AG08396 (cell line): ENCODE measurements at places on chromosomes 13 and 19.

GRCh38 chr13:84651288-84651687, 769.0 kb upstream of the SLITRK1 start:
- no peak for DNase-seq

- no peak for DNase-seq
Observed at GRCh38 chr13:34523406-34523805, 418.7 kb upstream of the NBEA start.

DNA sequence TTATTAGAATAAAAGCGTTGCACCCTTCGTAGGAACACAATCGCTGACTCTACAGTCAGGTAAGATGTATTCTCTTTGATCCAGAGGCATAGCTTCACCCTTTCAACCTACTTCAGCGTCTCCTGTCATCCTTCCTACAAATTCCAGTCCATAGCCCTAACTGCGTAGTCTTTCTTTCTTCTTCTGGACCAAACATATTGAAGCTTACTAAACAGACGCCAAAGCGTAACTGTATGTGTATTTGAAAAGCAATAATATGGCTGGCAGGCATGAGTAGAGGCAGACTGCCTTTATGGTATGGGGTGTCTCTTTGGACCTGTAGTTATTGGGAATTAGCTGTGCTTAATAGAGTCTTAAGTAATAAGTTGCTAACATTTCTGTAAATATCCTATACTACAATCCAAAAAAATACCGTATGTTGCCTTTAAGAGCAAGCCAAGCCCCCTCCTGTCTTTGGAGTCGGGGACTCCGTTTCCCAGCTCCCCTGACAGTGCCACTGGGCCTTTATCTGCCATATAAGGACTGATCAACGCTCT, 392 bp upstream of the ZNF548 start:
- no peak for DNase-seq

DNA sequence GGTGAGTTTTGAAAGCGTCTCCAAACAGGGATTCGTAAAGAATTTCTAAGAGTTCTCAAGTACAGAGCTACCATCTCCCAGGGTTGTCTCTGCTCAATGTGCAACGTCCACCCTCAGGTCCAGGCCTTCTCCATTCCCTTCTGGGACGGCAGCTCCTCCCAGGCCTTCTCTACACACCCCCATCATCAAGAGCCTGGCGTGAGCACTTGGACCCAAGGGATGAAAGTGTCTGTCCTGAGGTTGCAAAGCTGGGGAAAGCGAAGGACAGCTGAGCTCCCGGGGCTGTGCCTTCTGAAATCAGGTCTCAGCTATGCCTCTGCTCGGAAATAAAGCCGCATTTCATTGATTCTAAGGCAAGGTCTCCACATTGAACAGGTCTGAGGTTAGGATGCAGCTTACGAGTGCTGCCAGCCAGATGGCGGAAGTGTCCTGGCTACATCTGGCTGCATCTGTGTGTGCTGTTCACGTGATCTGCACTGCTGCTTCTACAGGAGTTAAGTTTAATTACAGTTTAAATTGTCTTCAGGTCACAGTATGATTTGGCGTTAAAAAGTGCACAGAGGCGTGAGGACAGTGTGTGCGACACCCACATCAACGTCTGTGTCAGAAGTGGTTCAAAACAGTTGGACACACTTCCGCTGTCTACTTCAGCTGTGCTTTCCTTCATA, 27.0 kb upstream of the MIER2 start:
- no peak for DNase-seq

- no peak for DNase-seq
Observed at GRCh38 chr13:72586518-72586917, 140.9 kb downstream of the MZT1 start.
